ENCODE measurements at places on chromosomes 4 and X.

GRCh38 chrX:113726898-113727297, 857.0 kb upstream of the HTR2C start:
- DNase-seq, result peak; percentile 69

DNA sequence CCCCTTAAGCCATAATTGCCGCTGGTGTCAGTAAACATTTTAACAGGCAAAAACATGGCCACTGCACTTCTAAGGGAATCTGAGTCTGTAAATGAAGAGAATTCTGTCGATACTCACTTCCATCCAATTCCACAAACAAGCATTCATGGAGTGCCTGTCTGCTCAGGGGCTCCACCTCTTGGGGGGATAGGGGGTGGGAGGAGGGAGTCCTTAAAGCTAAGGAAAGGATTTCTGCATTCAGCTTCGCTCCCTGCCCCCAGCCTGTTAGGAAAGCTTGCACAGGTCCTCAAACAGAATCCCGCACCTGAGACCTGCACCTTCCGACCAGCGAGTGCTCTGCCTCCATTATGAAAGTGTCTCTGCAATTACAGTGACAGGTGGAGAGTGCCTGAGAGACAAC, 130.2 kb upstream of the KIT start:
- no peak for DNase-seq

GRCh38 chrX:41607264-41607832, 81.4 kb upstream of the GPR34 start:
- no peak for DNase-seq

DNA sequence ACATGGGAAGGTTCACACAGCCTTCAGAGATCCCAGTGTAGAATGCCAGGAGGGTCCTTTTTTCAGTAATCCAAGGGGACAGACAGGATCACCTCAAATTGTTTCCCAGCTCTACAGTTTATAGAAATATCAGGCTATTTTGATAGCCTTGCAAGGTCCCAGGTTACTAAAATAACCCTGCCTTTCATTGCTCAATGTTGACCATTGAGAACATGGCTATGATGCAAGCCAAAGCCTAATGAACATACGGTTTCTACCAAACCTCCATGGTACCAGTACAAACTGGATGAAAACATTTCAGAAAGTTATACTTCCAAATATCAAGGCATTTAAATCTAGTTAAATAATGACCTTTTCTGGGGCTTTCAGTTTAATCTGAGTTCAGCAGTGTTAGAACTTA, 151.5 kb downstream of the PLS3 start:
- no peak for DNase-seq

GRCh38 chr4:56757261-56757746, 64.2 kb downstream of the SPINK2 start:
- no peak for DNase-seq

- DNase-seq, result no peak
Measured at GRCh38 chr4:14532436-14532835, 469.8 kb upstream of the CPEB2 start.

- peak; percentile 30 for DNase-seq
Measured at GRCh38 chr4:158821228-158821971, 52.6 kb downstream of the FNIP2 start.

DNA sequence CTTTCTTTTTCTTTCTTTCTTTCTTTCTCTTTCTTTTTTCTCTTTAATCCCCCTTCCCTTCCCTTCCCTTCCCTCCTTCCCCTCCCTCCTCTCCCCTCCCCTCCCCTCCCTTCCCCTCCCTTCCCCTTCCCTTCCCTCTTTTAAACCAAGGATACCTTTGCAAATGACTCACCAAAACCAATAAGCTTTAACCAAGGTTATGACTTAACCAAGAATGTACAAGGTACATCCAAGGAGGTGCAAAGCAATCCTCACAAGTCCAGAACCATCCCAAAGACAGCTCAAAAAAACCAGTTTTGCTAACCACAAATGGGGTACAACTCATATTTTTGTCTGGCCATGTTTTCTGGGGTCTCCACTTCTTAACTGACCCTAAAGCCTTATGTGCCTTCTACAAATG, 174.7 kb upstream of the PPP1R2C start:
- DNase-seq, result no peak

GRCh38 chr4:161252520-161253141, 911.2 kb downstream of the FSTL5 start:
- no peak for DNase-seq

DNA sequence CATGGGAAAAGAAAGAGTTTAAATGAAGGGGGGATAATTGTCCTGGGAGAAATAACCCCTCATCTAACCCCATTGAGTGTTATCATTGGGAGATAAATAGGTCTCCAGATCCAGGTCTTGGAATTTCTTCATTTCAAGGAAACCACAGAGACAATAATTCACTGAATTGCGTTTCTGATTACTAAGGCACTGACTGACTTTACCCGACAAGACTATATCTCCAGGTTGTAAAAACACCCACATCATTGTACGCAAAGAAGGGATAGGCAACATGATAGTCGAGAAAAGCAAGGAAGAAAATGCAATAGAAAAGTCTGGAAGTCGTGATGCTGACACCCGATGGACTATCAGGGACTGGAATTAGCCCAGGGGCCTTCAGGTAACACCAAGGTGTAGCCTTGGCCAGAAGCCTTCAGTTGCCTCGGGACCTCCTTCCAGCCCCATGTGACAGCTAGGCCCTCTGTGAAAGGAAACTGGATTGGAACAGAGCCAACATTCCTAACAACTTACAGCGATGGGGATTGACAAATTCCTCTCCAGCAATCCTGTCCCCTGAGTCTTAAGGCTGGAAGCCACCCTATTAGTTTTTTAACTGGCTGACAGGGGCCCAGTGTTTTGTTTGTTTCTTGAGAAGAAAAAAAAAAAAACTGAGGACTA, 46.5 kb upstream of the RAB9B start:
- DNase-seq, result no peak

- no peak for DNase-seq
Measured at GRCh38 chr4:129455482-129455881, 359.5 kb downstream of the C4orf33 start.

DNA sequence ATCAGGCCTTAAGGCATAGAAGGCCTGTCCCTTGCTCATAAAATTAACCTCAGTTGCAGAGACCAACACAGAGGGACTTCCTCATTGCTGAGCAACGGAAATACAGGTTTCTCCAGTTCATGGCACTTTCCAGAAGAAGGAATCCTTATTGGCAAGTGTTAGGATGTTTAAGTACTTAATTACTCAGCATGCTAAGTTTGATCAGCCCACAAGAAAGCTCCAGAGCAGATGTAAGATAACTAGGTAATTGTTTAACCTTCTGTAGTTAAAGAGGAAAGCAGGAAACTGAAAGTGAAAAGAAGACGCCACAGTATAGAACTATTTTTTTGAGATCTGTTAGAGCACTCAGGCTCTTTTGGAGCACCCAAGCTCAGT, 33.5 kb downstream of the SMS start:
- DNase-seq, result peak; percentile 4

DNA sequence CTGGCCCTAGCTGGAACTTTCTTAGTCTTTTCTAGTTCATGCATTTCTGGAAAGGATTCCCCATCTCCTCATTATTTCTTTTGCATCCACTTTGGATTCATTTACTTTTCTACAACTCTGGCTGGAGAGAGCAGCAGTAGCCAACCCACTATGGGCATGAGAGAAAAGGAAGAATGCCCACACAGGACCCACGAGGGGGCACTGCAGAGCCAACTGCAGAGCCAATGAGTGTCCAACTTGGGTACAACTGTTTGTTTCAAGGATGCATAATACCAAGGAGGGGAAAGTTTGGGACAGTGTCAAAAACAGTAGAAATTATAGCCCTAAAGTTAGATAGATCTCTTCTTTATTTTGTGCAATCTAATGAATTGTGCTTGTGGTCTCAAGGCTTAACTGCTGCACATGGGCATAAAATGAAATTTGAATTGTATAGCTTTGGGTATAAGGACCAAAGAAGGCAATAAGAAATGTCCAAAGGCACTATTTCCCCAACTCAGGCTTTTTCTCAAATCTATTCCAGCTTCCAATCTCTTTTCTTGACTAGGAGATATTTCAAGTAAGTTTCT, 230.6 kb downstream of the NSUN7 start:
- no peak for DNase-seq

DNA sequence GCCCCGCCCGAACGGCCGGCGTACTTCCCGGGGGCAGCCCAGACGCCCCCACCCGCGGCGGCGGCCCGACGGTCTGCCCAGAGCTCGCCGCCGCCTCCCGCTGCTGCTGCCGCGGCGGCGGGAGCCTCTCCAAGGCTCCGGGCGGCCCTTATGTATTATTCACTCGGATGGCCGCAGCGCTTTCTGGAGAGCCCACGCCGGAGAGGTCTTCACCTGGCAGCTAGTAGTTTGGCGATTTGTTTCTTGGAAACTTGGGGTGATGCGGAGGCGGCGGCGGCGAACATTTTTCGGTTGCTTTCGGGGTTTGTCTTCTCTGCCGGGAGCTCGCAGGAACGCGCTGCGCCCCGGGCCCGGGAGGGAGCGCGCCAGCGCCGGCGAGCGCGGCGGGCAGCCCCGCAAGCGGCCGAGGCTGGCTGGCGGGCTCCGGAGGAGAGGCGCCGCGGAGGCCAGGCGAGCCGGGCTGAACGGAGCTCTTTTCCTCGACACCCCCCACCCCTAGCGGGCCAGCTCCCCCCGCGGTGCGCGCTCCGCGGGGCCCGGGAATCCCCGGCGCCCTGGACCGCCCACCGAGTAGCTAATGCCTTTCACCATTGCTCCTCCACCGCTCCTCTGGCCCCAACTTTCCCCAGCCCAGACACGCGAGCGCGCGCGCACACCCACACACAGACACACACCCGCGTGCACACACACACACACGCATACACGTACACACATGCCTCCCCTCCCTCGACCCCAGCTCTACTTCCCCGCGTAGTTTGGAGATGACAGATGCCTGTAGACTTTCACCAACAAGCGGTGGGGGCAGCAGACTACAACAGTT, 113.5 kb downstream of the DHX15 start:
- no peak for DNase-seq

- DNase-seq, result peak; percentile 50
Measured at GRCh38 chr4:167079762-167080161, 154.5 kb downstream of the SPOCK3 start.

DNA sequence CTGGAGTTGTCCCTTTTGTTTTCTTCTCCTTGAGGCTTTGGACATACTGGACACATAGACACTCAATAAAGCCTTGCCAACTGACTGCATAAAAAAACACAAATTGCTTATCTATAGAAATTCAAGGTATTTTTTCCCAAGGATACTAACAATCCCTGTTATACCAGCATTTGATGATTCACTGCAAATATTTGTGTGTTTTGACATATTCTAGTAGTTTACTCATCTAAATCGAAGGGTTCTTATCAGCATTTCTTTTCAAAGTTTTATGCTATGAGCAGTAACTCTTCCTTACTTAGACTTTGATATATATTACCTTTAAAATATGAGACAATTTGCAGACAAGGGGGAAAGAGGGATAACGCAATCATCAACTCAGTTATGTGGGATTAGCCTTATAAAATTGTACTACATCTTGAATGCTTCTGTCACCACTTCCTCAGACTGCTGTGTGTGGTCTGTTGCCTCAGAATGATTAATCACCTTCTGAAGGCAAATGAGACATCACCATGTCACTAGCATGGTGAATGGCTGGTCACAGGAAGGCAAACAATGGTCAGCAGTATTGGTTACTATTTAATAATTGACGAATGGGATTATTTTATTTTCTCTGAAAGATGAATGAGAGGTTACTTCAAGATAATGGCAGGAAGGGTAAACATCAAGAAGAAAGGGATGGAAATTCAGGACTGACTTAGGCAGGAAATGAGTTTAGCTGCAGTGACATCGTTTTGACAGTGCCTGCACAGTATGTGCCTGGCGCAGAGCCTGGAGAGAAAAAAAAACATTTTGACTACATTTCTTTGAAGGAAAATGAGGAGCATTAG, 544.3 kb upstream of the CNKSR2 start:
- DNase-seq, result peak; percentile 68

GRCh38 chr4:52823702-52824092, 38.4 kb upstream of the RASL11B start:
- no peak for DNase-seq

DNA sequence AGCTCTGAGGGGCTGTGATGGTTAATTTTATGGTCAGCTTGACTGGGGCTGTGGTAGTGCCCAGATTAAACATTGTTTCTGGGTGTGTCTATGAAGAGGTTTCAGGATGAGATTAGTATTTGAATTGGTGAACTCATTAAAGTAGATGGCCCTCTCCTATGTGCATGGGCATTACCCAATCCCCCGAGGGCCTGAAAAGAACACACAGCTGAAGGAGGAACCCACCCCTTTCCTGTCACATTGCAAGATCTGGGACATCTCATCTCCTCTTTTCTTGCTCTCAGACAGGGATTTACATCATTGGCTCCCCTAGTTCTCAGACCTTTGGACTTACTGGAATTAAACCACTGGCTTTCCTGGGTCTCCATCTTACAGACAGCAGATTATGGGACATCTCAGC, 29.4 kb upstream of the NDP start:
- DNase-seq, result no peak

DNA sequence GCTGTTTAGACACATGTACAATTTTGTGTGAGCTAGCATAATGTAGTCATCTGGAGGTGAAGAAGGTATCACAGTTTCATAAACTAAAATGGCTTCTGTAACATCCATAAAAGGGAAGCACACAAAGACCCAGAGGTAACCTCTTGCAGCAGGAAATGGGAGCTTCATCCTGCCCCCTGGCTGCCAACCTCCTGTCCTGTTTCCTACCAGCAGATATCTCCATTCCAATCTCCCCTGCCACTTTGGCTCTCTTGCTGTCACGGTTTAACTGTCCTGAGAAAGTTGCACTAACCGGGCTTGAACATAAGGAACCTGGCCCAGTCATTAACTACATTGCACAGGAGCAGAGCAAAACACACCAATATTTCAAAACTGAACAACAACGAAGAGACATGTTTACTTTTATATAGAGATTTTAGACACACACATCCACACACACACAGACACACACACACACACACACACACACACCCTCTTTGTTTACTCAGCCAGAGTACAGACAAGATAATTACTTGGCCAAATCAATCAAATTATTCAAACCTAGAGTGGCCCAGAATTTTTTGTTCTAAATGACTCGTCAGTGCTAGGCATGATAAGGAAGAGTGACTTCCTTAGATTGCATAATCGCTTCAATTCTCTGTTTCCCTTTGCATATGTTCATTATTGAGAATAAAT, 24.2 kb downstream of the MID2 start:
- no peak for DNase-seq
